Effector memory CD8-positive, alpha-beta T cell (primary cell): ENCODE measurements at places on chromosomes 5 and 9.

- DNase-seq: no peak
- H3K36me3 ChIP-seq: peaks cover 44% of the 10 kb centered on the region
- H3K4me3 ChIP-seq: no peak overlapping the region
- H3K27me3 ChIP-seq: no peaks in the 10 kb centered on the region
These were observed 2.2 kb downstream of the RAD1 start for GRCh38 chr5:34913072-34913471.

- no peak overlapping the region for H3K27ac ChIP-seq
- no peak for DNase-seq
- H3K4me3 ChIP-seq: no peak overlapping the region
- H3K36me3 ChIP-seq: no peaks in the 10 kb centered on the region
- H3K4me1 ChIP-seq: no peaks in the 10 kb centered on the region
These were observed 170.9 kb downstream of the FRMD3 start for GRCh38 chr9:83367326-83367725.

- DNase-seq: no peak
- no peak overlapping the region for H3K27ac ChIP-seq
- no peak overlapping the region for H3K4me3 ChIP-seq
- no peaks in the 10 kb centered on the region for H3K4me1 ChIP-seq
- no peaks in the 10 kb centered on the region for H3K36me3 ChIP-seq
- H3K27me3 ChIP-seq: no peaks in the 10 kb centered on the region
These were observed 275.2 kb downstream of the CWC27 start for GRCh38 chr5:65043843-65044359.

- no peak overlapping the region for H3K4me3 ChIP-seq
- no peaks in the 10 kb centered on the region for H3K4me1 ChIP-seq
- no peak overlapping the region for H3K27ac ChIP-seq
- DNase-seq: no peak
- H3K27me3 ChIP-seq: peaks cover 47% of the 10 kb centered on the region
These were observed 164.7 kb downstream of the OLFM1 start for GRCh38 chr9:135251996-135252760.

- no peak overlapping the region for H3K4me3 ChIP-seq
- no peaks in the 10 kb centered on the region for H3K27me3 ChIP-seq
- H3K4me1 ChIP-seq: peaks cover 26% of the 10 kb centered on the region
- H3K27ac ChIP-seq: no peak overlapping the region
- DNase-seq: no peak
These were observed 305.9 kb downstream of the MLLT3 start for GRCh38 chr9:20316372-20316771.

DNA sequence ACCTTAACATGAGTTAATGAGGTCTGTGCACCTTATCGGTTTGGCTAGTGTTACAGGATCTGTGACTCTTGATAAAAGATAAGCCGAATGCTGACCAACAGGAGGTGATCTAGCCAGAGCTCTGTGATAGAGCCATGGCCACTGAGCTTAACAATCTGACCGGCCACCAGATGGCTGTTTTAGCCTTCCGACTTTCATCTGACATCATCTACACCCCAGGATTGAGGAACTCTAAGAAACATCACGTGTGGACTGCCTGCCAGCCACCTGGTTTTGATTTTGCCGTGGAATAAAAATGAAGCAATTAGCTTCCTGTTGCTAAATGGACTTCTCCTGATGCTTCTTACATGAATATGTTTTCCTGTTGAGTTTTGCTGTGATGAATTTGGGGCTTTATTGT lies 281.3 kb downstream of the CEMIP2 start:
- H3K4me1 ChIP-seq: no peaks in the 10 kb centered on the region
- DNase-seq: no peak
- H3K36me3 ChIP-seq: no peaks in the 10 kb centered on the region
- H3K27ac ChIP-seq: no peak overlapping the region
- H3K27me3 ChIP-seq: peaks cover 38% of the 10 kb centered on the region
- H3K4me3 ChIP-seq: no peak overlapping the region

DNA sequence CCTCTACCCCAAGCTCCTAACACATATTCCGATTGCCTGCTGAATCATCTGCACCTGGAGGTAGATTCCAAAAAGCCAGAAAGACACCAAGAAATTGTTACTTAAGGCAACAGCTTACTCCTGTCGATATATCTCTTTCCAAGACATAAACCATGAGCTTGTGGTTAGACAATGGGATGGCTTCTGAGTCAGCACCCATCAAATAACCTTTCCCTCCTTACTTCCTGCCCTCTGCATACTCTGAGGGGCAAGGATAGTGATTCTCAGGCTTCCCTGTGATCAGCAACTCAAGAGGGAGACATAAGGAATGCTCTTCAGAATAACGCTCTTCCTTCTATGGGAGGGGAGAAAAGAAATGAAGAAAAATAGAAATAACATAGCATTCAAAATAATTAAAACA lies 70.9 kb downstream of the TMEM215 start:
- H3K4me1 ChIP-seq: no peaks in the 10 kb centered on the region
- H3K4me3 ChIP-seq: no peak overlapping the region
- DNase-seq: no peak
- H3K36me3 ChIP-seq: no peaks in the 10 kb centered on the region
- H3K27me3 ChIP-seq: peaks cover 18% of the 10 kb centered on the region

DNA sequence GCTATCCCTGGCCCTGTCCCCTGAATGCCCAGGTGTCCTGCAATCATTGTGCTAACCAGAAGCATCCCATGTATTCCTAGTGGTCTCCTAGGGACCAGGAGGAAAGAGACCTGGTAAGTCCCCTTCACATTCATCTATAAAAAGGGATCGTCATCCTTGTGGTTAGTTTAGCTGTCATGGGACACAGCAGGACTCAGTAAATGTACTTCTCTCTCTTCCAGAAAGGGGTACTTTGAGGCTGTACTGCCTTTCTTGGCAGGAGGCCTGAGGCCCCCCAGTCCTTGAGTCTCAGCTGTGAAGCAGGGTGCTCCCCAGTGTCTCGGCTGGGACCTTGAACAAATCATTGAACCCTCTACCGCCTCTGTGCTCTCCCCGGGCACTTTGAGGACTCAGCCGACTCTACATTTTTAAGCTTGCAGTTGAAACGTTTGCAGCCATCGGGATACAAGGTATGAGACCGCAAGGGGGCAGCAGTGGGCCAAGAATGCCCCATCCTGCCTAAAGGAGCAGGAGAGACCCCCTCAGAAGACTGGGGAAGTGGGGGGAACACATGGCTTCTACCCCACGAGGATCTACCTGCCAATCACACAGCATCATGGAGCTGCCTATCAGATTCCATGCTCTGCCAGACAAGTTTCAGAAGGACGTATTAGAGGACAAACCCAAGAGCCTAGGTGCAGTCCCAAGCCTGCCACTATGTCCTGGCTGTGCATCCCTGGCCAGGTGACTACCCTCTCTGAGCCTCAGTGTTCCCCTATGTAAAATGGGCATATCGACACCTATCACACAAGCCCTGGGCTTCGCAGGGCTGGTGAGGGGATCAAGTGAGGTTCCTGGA lies 2.4 kb upstream of the PHYKPL start:
- H3K27ac ChIP-seq: peak overlapping the region; percentile 47
- peaks cover 29% of the 10 kb centered on the region for H3K36me3 ChIP-seq
- peak; percentile 76 for DNase-seq
- H3K4me3 ChIP-seq: no peak overlapping the region
- peaks cover 46% of the 10 kb centered on the region for H3K4me1 ChIP-seq
- no peaks in the 10 kb centered on the region for H3K27me3 ChIP-seq

DNA sequence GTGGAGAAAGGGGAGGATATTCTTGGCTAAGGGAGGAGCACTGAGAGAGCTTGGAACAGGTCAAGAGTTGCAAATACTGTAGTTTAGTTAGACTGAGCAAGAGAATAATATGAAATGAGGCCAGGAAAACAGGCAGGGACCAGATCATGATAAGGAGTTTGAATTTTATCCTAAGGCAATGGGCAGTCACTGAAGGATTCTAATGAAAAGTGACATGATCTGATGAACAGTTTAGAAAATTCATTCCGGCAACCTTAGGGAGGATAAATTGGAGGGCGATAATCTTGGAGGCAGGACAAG lies 276.1 kb downstream of the PLK2 start:
- no peaks in the 10 kb centered on the region for H3K27me3 ChIP-seq
- no peaks in the 10 kb centered on the region for H3K4me1 ChIP-seq
- no peak overlapping the region for H3K4me3 ChIP-seq
- H3K36me3 ChIP-seq: no peaks in the 10 kb centered on the region

DNA sequence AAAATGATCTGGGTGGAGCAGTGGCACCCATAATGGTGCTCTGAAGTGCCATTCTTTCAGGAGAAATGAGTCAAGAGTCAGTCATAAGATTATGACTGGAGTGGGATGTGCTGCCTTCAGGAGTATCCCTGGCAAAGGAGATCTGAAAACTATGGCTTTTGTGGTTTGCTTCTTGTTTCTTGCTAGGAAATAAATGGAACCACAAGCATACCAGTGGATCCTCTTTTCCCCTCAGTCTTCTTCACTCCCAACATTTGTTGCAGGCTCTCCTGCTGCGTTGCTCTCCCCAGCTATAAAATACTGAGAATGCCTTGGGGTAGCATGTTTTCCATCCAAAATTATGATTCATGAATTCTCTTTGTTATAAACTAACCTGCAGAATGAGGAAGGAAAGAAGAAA lies 199.1 kb downstream of the NNT start:
- no peaks in the 10 kb centered on the region for H3K27me3 ChIP-seq
- no peaks in the 10 kb centered on the region for H3K36me3 ChIP-seq
- DNase-seq: no peak
- no peaks in the 10 kb centered on the region for H3K4me1 ChIP-seq
- H3K4me3 ChIP-seq: no peak overlapping the region
